ENCODE measurements at places on chromosomes 7 and 10. TPM values are rescaled to one million over a fixed set of nuclear protein-coding genes. Genes with fewer than 3 reads are reported as not detected.

DPYSL4 gene
- 0.82 TPM for total RNA-seq

SPDYE5 gene
- total RNA-seq: not detected

CRPPA gene
- 6.0 TPM for total RNA-seq

CEP55 gene
- total RNA-seq: 1.5 TPM

DNA sequence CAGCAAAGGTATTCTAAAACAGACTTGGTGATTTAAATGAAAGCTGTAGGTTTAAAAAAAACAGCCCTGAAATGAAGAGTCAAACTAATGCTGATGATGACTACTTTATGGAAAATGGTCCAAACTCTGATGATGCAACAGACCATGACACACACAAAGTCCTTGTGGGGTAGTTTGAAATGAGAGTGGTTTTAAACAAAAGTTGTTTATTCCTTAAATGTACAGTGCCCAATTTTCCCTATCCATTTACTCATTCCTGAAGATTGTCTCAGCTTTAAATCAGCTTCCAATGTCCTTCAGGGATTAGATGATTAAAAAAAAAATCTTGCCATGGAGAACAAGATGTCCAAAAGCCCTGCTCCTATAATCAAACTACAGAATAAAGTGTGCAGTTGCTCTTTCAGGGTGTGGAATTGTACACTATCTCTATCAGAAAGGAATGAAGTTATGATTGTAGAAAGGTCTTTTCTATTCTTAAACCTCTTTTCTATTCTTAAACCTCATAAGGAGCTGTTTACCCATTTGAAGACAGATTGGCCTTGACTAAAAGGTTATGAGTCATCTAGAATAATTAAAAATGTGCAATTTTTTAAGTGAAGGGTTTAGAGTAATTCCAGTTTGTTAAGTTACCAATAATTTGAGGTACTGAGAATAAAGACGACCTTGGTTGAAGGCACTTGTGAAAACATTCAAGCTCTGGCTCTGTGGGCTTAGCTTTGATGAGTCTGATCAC, 70.2 kb upstream of the ITGA8 start:
- H3K4me1 ChIP-seq: peaks cover 80% of the 10 kb centered on the region
- no peak for DNase-seq
- peak overlapping the region; percentile 76 for H3K27ac ChIP-seq
- H3K36me3 ChIP-seq: no peaks in the 10 kb centered on the region

DNA sequence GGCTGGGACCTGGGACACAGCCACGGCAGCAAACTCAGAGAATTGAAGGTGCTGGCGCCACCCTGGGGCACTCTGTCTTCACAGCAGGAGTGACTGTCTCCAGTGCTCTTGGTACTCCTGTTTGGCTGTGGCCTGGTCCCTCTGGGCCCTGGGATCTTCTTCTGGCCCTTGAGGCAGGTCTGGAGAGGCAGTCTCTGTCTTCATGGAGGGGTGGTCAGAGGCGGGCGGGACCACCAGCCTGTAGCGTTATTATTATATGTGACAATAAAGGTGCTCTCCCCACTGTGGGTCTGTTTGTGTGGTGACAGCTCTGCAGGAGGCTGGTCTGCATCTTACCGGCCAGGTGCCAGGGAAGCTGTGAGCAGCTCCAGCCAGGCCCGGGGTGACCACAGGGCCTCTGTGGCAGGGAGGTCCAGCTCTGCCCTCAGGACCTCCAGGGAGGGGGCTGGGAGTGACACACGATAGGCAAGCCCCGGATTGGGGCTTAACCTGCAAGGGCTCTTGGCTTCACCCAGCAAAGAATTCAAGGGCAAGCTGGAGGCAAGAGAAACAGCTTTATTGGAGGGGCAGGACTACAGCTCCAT, 70.3 kb downstream of the MYL10 start:
- no peak overlapping the region for H3K27ac ChIP-seq
- no peak overlapping the region for H3K4me3 ChIP-seq
- H3K27me3 ChIP-seq: no peaks in the 10 kb centered on the region
- no peaks in the 10 kb centered on the region for H3K36me3 ChIP-seq

GRCh38 chr10:91602868-91603568, 29.9 kb downstream of the PPP1R3C start:
- H3K27ac ChIP-seq: peak overlapping the region; percentile 19
- no peak for DNase-seq
- H3K4me1 ChIP-seq: peaks cover 37% of the 10 kb centered on the region

GRCh38 chr10:50216894-50217293, 34.4 kb downstream of the ASAH2 start:
- no peaks in the 10 kb centered on the region for H3K27me3 ChIP-seq
- DNase-seq: no peak
- H3K4me1 ChIP-seq: no peaks in the 10 kb centered on the region
- H3K4me3 ChIP-seq: no peak overlapping the region
- no peak overlapping the region for H3K27ac ChIP-seq

DNA sequence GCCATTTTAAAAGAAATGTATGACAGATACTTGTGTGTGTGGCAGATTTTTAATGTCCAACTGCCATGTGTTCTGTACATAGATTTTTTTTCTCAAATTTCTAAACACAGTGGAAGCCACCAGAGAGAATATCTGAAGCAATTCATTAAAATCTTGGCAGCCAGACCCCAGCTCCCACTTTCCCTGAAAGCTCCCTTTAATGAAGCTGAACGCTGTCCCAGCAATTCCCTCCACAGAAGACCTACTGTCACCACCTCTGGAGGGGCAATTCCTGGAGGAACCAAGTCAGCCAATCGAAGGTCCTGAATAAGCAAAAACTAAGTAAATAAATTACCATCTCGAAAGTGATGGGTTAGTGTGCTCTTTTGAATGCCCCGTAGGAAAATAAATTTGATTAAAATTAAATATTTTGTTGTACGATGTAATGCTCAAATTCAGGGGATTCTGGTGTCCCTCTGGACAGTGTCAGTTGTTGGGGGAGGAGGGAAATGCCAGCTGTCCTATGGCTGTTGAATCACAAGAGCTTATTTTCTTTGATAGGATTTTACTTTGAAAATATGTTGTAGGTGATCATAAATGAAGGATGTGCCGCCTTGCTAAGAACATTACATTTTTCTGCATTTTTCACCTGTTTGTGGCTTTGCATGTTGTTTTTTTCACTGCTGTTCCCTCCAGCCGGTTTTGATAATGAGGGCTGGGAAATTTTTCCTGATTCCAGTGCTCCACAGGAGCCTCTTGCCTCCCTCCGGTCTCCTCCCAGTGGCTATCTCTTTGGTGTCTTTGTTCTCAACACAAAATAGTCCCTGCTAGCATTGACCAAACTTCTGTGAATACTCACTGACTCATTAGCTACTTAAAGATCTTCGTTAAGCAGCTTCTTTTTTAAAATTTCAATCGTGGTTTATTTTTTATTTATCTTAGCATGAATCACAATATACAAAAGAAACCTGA, 9.2 kb upstream of the GSAP start:
- no peaks in the 10 kb centered on the region for H3K36me3 ChIP-seq
- DNase-seq: no peak
- peak overlapping the region; percentile 45 for H3K27ac ChIP-seq
- H3K27me3 ChIP-seq: no peaks in the 10 kb centered on the region

- no peak overlapping the region for H3K27ac ChIP-seq
- DNase-seq: no peak
- H3K4me3 ChIP-seq: no peak overlapping the region
- no peaks in the 10 kb centered on the region for H3K4me1 ChIP-seq
- H3K36me3 ChIP-seq: no peaks in the 10 kb centered on the region
Observed at GRCh38 chr7:18684916-18685315, 189.4 kb downstream of the HDAC9 start.

GRCh38 chr7:8363407-8364015, 69.9 kb upstream of the NXPH1 start:
- no peak overlapping the region for H3K4me3 ChIP-seq
- no peak overlapping the region for H3K27ac ChIP-seq
- DNase-seq: no peak
- H3K4me1 ChIP-seq: no peaks in the 10 kb centered on the region
- no peaks in the 10 kb centered on the region for H3K36me3 ChIP-seq
- H3K27me3 ChIP-seq: no peaks in the 10 kb centered on the region

- no peak overlapping the region for H3K4me3 ChIP-seq
- no peaks in the 10 kb centered on the region for H3K4me1 ChIP-seq
- H3K27ac ChIP-seq: no peak overlapping the region
- H3K36me3 ChIP-seq: no peaks in the 10 kb centered on the region
- no peak for DNase-seq
- no peaks in the 10 kb centered on the region for H3K27me3 ChIP-seq
Observed at GRCh38 chr7:46451846-46452245, 530.8 kb upstream of the IGFBP3 start.
